ENCODE measurements at places on chromosomes 13 and 19. TPM values are rescaled to one million over a fixed set of nuclear protein-coding genes. Genes with fewer than 3 reads are reported as not detected.

DNA sequence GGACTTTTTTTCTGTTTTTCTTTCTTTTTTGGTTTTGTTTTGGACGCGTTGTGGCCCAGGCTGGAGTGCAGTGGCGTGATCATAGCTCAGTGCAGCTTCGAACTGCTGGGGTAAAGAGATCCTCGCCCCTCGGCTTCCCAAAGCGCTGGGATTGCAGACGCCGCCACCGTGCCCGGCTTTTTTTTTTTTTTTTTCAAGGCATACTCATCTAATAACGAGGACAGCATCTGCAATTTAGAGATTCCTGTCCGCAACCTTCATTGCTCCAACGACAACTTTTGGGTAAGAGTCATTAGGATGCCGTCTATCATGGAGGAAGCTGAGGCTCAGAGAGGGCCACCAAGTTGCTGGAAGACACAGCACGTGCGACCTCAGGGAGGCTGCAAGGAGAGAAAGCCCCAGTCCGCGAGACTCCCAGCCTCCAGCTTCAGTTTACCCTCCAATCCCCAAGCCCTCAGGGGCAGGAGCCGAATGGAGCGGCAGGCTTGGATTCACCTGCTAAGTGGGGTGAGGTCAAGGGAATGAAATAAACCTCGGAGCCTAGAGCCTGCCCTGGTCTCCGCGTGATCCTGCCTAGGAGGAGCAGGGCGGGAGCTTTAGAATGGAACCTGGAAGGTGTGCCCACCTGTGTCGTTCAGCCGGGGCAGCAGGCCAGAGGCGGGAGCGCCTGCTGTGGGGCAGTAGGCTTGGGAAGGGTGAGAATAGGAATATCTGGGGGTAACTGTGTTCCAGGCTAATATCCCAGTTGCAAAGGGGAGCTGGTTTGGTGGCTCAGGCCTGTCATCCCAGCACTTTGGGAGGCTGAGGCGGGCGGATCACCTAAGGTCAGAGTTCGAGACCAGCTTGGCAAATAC lies 676 bp upstream of the POLRMT start:
- no peaks in the 10 kb centered on the region for H3K4me1 ChIP-seq
- peak overlapping the region; percentile 64 for H3K4me3 ChIP-seq
- peak overlapping the region; percentile 73 for H3K27ac ChIP-seq
- no peak for DNase-seq

GRCh38 chr19:30744741-30745475 lies 372.7 kb downstream of the ZNF536 start:
- H3K4me3 ChIP-seq: no peak overlapping the region
- H3K27me3 ChIP-seq: no peaks in the 10 kb centered on the region
- no peak overlapping the region for H3K27ac ChIP-seq
- no peak for DNase-seq

DNA sequence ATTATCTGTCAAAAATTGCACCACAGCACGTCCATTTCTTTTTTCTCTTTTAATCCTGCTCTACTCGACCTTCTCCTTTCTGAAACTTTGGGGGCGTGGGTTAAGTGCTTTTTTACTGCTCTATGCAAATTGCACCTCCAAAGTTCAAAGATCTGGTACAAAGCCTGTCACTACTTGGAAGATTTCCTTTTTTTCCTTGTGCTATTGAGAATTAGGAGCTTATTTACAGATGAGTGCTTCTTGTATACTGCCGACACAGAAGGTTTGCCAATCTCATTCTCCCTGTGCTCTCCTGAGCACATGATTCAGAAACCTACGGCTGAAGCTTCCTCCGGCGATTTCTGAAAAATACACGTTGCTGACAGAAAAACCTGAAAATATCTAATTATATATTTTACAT lies 94.8 kb downstream of the TEX29 start:
- no peaks in the 10 kb centered on the region for H3K4me1 ChIP-seq
- DNase-seq: no peak
- H3K36me3 ChIP-seq: no peaks in the 10 kb centered on the region
- no peak overlapping the region for H3K4me3 ChIP-seq

Gene ZNF837
- total RNA-seq: not detected

Gene RPS28
- 44.1 TPM for total RNA-seq

DNA sequence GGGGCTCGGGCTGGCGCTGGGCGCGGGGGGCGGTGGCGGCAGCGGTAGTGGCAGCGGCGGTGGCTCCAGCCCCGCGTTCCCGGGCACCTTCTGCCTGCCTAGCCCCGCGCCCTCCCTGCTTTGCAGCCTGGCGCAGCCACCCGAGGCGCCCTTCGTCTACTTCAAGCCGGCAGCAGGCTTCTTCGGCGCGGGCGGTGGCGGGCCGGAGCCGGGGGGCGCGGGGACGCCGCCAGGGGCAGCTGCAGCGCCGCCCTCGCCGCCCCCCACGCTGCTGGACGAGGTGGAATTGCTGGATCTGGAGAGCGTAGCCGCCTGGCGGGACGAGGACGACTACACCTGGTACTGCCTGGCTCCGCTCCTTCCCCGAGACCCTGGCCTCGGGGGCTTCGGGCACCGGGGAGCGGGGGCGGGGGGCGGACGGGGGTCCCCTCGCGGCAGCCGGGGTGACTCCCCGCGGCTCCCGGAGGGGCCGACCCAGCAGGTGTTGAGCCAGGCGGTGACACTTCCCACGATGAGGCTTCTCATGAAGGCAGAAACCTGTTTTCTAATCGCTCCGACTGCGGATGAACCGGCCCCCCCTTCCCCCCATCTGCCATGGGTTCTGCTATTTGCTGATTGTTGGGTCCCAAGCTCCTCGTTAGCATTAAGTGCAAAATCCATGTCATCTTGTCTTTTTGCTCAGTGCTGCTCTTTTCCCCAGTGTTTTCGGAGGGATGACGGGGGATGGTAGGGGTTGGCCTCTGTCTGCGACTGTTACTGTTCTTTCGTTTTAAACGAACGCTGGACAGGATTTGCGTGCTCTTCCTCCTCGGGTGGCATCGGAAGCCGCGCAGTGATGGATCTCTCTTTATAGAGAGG lies 943 bp downstream of the SLAIN1 start:
- H3K27me3 ChIP-seq: no peaks in the 10 kb centered on the region
- no peaks in the 10 kb centered on the region for H3K36me3 ChIP-seq
- DNase-seq: peak; percentile 16
- H3K27ac ChIP-seq: peak overlapping the region; percentile 21
- peak overlapping the region; percentile 56 for H3K4me3 ChIP-seq
- no peaks in the 10 kb centered on the region for H3K4me1 ChIP-seq

DNA sequence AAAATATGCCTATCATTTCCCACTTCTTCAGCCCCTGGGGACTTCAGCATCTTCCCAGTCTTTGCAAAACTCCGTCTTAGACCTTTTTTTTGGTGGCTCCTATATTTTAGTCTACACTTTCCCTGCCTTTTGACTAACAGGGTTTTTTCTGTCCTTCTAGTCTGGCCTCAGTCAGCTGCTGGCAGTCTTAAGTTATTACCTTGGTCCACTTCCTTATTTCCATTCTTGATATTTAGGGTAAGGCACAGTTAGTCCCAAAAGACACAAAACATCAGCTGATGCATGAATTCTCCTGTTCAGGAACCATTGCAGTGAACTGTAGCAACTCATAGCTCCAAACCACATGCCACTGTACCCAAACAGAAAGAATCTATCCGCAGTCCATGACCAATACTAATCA lies 234.6 kb upstream of the RFC3 start:
- no peak overlapping the region for H3K4me3 ChIP-seq
- H3K27ac ChIP-seq: no peak overlapping the region
- no peaks in the 10 kb centered on the region for H3K27me3 ChIP-seq

Gene ZNF382
- 0.59 TPM for total RNA-seq

- no peaks in the 10 kb centered on the region for H3K36me3 ChIP-seq
- H3K27me3 ChIP-seq: no peaks in the 10 kb centered on the region
- DNase-seq: no peak
- no peaks in the 10 kb centered on the region for H3K4me1 ChIP-seq
- no peak overlapping the region for H3K27ac ChIP-seq
These were observed 22.3 kb downstream of the CDC16 start for GRCh38 chr13:114257014-114257413.

DNA sequence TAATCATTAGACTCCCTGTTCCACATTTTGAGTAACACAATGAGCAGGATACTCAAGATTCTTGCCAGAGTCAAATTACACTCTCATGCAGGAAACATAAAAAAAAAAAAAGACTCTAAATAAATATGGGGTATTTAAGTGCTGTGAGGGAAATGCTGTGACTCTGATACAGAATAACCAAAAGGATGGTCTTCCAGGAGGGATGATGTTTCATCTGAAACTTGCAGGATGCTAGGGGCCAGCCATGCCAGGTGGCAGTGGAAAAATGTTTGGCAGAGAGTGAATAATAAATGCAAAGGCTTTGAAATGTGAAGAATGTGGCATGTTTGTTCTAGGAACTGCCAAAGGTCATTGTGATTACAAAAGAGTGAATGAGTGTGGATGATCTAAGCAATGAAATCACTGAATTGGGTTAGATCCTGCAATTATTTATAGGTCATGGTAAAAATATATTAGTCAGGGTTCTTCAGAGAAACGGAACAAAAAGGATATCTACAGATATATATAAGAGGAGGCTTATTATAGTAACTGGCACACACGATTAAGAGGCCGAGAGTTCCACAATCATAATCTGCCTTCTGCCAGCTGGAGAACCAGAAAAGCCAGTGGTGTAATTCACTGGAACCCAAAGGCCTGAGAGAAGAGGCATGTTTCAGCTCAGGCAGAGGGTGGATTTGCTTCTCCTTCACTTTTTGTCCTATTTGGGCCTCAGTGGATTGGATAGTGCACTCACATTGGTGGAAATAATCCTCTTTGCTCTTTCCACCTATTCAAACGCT lies 1832.8 kb upstream of the MIR17HG start:
- no peaks in the 10 kb centered on the region for H3K36me3 ChIP-seq
- H3K4me1 ChIP-seq: no peaks in the 10 kb centered on the region
- no peaks in the 10 kb centered on the region for H3K27me3 ChIP-seq
- no peak overlapping the region for H3K27ac ChIP-seq
- DNase-seq: no peak

DNA sequence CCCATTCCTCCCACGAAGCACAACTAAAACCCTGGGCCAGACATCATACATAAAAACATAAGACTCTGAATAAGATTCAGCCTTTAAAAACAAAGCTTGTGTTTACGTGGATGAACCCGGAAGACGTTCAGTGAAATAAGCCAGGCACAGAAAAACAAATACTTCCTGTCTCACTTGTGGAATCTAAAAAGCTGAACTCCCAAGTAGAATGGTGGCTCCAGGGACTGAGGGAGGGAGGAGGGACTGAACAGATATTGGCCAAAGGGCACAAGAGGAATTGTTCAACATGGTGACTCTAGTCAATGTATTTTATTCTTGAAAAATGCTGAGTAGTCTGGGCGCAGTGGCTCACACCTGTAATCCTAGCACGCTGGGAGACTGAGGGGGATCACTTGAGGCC lies 35.7 kb upstream of the TPM4 start:
- no peaks in the 10 kb centered on the region for H3K27me3 ChIP-seq
- peak overlapping the region; percentile 59 for H3K27ac ChIP-seq
- no peaks in the 10 kb centered on the region for H3K4me1 ChIP-seq

Gene PSG7
- not detected for total RNA-seq

DNA sequence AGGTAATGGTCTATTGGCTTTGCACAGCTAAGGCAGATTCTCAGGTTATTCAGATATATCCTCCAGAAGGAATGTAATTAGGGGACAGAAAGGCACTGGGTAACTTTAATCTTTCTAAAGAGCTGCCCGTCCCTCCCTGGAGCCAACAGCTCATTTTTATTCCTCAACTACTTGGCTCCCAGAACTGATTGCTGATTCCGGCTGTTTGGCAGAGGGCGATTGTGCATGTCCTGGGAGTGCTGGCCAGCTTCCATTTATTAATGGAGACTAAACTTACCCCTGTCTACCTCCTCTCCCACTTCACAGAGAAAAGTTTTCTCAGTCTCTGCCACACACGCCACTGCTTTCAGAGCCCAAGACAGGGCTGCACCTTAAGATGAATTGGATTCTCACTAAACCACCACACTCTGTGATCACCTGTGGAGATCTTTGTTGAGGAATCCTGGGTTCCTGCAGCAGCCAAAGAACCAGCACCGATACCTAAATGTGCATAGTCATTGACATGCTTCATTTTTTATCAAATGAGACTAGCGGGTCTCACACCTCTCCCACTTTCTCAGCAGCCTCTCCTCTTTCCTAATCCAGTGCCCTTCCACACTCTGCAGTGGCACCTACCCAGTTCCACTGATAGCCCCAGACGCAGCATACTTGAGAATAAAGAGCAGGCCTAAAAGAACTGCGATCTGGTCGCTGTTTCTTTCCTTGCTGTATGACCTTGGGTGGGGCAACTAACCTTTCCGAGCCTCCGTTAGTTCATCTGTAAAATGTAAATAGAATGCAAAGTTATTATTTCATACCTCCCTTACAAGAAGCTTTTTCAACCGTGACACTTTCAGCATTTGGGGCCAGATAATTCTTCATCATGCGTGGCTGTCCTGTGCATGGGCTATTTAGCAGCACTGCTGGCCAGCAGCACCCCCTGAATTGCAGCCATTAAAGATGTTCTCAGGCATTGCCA lies 648.7 kb downstream of the UQCRFS1 start:
- no peak overlapping the region for H3K4me3 ChIP-seq
- no peaks in the 10 kb centered on the region for H3K27me3 ChIP-seq
- H3K36me3 ChIP-seq: no peaks in the 10 kb centered on the region
- no peak for DNase-seq
- no peaks in the 10 kb centered on the region for H3K4me1 ChIP-seq
- no peak overlapping the region for H3K27ac ChIP-seq

DNA sequence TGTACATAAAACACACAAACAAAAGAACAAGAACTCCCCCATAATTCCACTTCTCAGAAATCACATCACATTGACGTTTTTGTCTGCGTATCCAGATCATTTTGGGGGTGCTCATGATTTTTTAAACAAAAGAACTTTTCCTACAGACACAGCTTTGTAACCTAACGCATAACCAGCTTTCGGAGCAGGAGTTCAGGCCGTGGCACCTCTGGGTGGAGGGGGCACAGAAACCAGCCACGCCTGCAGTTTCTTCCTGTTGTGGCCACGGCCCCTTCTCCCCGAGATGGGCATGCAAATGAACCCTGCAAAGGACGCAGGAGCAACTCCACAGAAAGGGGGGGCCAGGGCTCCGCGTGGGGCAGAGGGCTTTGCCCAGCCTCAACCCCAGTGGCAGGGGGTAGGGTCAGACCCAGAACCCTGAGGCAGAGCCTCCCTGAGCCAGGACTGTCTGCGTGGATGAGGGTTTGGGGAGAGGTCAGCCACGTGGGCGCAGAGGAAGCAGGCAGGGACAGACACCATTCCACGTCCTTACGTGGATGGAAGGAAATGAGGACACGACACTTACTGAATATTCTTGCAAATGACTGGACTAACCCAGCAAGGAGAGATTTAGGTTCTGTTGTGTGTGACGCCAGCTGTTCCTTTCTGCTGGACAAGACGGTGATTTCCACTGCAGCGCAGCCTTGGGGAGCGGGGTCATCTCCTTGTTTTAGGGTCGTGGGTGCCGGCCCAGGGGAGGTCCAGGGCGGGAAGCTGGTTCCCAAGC lies 64.4 kb downstream of the RASA3 start:
- H3K27me3 ChIP-seq: no peaks in the 10 kb centered on the region
- H3K4me3 ChIP-seq: no peak overlapping the region
- DNase-seq: no peak
- peak overlapping the region; percentile 96 for H3K27ac ChIP-seq
- no peaks in the 10 kb centered on the region for H3K36me3 ChIP-seq

Gene GET3
- 32.4 TPM for total RNA-seq

Gene FXYD7
- total RNA-seq: 0.83 TPM

Gene ZNF66
- total RNA-seq: 6.2 TPM

Gene ZNF491
- total RNA-seq: 10.9 TPM

Gene ADAMTSL5
- 39.4 TPM for total RNA-seq
